ENCODE measurements at places on chromosomes 16 and 17.

DNA sequence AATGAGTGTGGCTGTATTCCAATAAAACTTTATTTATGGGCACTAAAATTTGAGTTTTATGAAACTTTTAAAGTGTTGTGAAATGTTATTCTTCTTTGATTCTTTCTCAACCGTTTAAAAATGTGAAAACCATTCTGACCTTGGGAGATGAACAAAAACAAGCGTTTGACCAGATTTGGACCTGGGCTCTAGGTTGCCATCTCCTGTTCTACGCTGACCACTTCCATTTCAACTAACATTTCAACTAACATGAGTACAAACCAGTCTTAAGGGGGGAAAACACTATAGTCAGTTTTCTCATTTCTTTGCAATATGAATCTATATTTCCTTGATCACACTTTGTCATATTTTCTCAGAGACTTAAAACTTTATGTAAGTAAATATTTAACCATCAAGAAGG, 118.4 kb upstream of the IRX5 start:
- no peak for DNase-seq

GRCh38 chr16:57265850-57266530, 18.5 kb downstream of the PLLP start:
- DNase-seq = peak; percentile 25

GRCh38 chr17:35295686-35296085, 52.8 kb downstream of the SLFN5 start:
- no peak for DNase-seq

- no peak for DNase-seq
Observed at GRCh38 chr17:54754560-54754959, 146.1 kb upstream of the TOM1L1 start.

DNA sequence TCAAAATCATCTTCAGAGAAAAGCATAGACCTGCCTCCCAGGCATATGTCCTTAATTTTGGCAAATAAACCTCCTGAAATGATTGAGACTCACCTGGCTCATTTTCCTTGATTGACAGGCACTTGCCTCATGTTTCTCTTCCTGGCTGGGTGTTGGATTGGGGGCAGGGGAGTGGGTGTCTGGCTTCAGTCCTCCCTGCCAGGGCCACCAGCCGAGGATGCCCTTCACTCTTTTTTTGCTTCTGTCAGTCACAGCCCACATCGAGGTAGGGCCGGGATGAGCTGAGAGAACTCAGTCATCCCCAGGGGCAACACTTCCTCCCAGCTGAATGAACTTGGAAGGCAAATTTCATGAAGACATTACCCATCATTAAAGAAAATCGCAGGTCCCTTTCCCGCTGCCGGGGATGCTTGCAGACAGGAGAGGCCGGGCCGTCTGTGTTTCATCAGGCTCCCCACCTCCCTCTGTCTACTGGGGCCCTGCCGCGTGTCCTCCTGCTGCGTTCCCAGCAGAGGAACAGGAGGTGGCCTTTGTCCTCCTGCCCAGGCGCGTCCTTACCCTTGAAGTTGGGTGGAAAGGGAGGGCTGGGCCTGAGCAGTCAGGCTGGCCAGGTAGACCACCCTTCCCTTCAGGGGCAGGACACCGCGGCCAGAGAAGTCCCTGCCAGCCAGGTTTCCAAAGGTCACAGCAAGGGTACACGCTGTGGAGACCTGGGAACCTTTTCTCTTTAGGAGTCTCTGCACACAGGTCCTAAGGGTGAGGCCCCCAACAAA, 11.2 kb upstream of the DNAH17 start:
- DNase-seq = no peak

DNA sequence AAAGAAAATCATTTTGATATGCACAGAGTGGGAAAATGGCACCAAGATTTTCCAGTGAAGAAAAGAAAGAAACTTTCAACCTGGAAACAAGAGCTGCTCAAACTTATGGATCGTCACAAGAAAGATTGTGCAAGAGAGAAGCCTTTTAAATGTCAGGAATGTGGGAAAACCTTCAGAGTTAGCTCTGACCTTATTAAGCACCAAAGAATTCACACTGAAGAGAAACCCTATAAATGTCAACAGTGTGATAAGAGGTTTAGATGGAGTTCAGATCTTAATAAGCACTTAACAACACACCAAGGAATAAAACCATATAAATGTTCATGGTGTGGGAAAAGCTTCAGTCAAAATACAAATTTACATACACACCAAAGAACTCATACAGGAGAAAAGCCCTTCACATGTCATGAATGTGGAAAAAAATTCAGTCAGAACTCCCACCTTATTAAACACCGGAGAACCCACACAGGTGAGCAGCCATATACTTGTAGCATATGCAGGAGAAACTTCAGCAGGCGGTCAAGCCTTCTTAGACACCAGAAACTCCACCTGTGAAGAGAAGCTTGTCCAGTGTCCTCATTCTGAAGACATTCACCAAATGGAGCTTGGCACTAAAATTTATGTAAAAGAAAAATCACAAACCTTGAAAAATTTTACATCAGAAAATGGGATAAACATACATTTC, 12.2 kb downstream of the ZNF75A start:
- DNase-seq = no peak

DNA sequence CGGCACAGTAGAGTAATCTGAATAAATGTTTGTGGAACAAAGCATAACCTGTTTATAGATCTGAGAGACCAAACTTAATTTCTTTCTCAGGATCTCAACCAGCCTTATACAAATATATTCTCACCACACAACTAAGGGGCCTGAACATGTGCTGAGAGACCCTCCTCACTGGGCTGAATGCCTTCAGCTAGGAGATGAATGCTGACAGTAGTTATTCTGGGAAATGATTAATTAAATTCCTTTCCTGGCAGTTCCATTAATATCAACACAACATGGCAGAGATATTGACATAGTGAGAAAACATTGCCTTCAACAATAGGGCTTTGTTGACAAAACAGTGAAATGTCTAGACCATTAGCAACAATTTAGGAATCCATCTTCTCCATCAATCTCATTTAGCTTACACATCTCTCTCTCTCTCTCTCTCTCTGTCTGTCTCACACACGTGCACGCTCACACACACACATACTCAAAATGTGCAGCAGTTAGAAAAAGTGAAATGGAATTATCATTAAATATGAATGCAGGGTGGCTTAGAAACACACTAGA, 780.8 kb upstream of the CDH8 start:
- DNase-seq = no peak

- DNase-seq = no peak
Observed at GRCh38 chr16:75590920-75591843, 25.0 kb downstream of the GABARAPL2 start.

DNA sequence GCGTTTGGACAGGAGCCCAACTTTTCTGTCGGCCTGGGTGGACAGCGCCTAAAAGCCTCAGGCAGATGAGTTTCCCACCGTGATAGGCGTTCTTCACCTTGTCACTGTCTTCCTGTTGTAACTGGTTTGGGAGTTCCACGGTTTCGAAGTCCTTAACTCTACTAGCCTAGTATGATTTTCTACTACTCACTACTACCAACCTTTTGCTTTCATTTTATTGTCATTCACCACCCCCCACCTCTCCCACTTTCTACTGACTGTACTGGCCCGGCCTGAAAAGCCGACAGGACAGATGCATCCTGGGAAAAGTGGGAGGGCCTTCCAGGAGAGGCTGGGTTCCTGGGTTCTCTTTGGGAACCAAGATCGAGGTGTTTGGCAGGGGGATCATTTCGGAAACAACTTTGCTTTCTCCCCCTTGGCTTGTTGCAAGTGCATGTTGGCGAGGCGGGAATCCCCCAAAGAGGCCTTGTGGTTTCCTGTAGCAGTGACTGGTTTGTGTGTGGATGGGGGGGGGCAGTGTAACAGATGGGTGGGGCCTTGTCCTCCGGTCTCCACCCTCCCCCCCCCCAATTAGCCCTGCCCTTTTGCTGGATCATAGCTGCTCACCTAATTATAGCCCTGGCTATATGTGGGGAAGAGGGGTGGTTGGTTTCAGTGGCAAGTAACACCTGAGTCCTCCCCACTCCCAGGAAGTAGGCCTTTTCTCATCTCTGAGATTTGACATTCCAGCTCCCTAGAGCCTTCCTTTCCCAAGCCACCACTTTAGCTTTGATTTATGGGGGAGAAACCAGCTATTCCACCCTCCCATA, 1.4 kb downstream of the EIF5A start:
- DNase-seq = peak; percentile 29

- no peak for DNase-seq
Observed at GRCh38 chr16:51095084-51095881, 55.8 kb downstream of the SALL1 start.

- DNase-seq = no peak
Observed at GRCh38 chr17:44002141-44002848, 2.1 kb upstream of the NAGS start.

DNA sequence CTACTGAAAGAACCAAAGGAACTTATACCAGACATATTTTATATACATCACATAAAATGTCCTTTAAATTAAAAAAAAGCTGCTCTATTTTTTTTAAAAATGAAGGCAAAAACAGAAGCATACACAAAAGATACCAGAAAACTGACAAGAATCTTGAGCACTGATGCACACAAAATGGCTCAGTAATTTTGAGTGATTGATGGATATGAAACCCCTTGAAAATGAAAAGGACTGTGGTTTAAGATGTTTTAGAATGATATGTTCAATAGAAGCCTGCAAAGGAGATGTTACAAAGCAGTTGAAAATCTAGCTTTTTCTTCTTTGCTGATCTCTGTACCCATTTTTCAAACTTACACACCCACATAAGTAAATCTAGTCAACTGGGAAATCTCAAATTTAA, 2.7 kb downstream of the C16orf87 start:
- DNase-seq = no peak

GRCh38 chr16:80459331-80459777, 81.4 kb upstream of the DYNLRB2 start:
- DNase-seq = no peak

GRCh38 chr17:6374761-6375312, 60.1 kb downstream of the AIPL1 start:
- DNase-seq = no peak

- DNase-seq = no peak
Observed at GRCh38 chr16:11669380-11670146, 1.3 kb downstream of the SNN start.

Data from NCI-H2171 (cell line).